ENCODE measurements at places on chromosomes 13 and 19. TPM values are rescaled to one million over a fixed set of nuclear protein-coding genes. Genes with fewer than 3 reads are reported as not detected.
A peak's percentile ranks its signal among the peaks of the same experiment; 100 is the strongest.

The RUVBL2 gene
- total RNA-seq, result 24.9 TPM

The ZNF221 gene
- 2.9 TPM for total RNA-seq

- no peaks in the 10 kb centered on the region for H3K36me3 ChIP-seq
- no peaks in the 10 kb centered on the region for H3K27me3 ChIP-seq
- no peak overlapping the region for H3K4me3 ChIP-seq
- no peak for DNase-seq
Observed at GRCh38 chr13:42561752-42562467, 12.0 kb upstream of the TNFSF11 start.

GRCh38 chr13:31898378-31899071 lies 133.0 kb upstream of the FRY start:
- H3K36me3 ChIP-seq, result no peaks in the 10 kb centered on the region
- no peak overlapping the region for H3K27ac ChIP-seq
- H3K4me1 ChIP-seq, result no peaks in the 10 kb centered on the region

GRCh38 chr19:29478578-29479565 lies 46.9 kb upstream of the VSTM2B start:
- no peak overlapping the region for H3K27ac ChIP-seq
- no peaks in the 10 kb centered on the region for H3K36me3 ChIP-seq
- no peaks in the 10 kb centered on the region for H3K4me1 ChIP-seq
- DNase-seq, result no peak

GRCh38 chr13:100828226-100828625 lies 153.6 kb upstream of the TMTC4 start:
- H3K27me3 ChIP-seq, result no peaks in the 10 kb centered on the region
- no peak for DNase-seq
- H3K36me3 ChIP-seq, result no peaks in the 10 kb centered on the region
- H3K27ac ChIP-seq, result no peak overlapping the region

DNA sequence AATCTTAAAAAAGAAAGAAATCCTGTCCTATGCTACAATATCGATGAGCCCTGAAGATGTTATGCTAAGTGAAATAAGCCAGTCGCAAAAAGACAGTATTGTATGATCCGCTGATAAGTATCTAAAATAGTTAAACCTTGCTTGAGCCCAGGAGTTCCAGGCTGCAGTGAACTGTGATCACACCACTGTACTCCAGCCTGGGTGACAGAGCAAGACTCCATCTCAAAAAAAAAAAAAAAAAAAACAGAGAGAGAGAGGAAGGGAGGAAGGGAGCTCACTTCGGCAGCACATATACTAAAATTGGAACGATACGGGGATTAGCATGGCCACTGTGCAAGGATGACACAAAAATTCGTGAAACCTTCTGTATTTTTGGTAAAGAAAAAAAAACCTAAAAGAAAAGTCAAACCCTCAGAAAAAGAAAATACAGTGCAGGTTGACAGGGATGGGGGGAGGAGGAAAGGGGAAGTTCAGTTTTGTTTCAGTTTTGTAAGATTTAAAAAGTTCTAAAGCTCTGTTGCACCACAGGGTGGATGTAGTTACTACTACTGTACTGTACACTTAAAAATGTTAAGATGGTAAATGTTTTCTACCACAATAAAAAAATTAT lies 8.4 kb downstream of the CLASRP start:
- peaks cover 6% of the 10 kb centered on the region for H3K36me3 ChIP-seq
- peaks cover 63% of the 10 kb centered on the region for H3K4me1 ChIP-seq
- H3K27ac ChIP-seq, result peak overlapping the region; percentile 83
- DNase-seq, result no peak

DNA sequence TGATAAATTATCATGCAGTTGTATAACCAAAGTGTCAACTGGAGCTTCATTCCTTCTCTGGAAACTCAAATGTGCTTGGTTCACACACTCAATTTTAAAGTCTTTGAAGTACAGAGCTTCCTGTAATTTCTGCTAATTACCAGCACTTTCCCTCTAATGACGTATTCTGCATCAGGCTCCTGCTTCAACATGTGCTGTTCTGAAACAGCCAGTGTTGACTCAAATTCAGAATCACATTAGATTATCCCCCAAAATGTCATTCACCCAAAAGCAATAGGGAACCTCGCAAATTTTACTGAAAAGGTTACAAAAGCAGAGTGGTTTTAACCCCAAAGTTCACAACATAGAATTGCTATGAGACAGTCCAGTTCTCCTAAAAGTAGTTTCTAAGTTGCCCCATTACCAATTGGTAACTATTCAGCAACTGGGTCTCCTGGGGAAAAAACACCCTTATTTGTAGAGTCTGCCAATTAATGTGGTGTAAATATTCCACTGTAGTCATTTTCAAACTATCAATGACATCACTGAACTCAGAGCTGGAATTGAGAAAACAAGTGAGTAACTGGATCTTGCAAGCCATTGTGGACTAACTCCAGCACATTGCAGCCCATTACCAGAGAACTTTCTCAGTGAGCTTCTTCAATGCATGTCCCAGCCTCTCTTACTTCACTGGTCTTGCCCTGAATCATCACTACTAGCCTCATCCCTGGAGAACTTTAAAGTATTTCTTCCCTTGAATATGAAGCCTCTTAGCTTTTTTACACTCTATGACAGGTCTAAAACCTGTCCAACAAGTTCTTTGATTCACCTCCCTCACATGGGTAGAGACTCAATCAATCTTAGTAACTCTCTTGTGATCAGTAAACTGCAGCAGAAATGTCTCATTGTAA lies 955.4 kb downstream of the EFNB2 start:
- no peaks in the 10 kb centered on the region for H3K36me3 ChIP-seq
- DNase-seq, result no peak
- H3K27ac ChIP-seq, result no peak overlapping the region
- H3K4me1 ChIP-seq, result no peaks in the 10 kb centered on the region

- no peaks in the 10 kb centered on the region for H3K4me1 ChIP-seq
- H3K4me3 ChIP-seq, result no peak overlapping the region
- H3K27ac ChIP-seq, result no peak overlapping the region
- H3K27me3 ChIP-seq, result no peaks in the 10 kb centered on the region
- H3K36me3 ChIP-seq, result peaks cover 26% of the 10 kb centered on the region
Observed at GRCh38 chr13:94590744-94591143, 5.2 kb downstream of the TGDS start.

DNA sequence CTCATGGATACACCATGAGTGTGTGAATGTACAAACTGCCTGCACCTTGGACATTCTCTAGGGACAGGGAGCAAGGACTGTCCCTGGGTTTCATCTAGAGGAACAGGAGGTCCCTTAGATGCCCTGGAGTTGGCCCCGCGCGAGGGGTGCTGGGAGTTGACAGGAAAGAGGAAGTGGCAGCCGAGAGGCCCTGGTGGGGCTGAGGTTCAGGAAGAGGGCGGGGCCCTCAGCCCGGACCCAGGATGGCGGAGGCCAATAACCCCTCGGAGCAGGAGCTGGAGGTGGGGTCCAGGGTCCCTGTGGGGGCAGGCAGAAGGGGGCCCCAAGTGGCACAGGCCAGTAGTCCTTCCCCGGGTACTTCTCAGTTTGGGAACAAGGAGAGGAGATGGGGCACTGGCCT lies 6.9 kb downstream of the PKN1 start:
- peak overlapping the region; percentile 47 for H3K27ac ChIP-seq
- DNase-seq, result peak; percentile 80
- H3K36me3 ChIP-seq, result peaks cover 25% of the 10 kb centered on the region
- peak overlapping the region; percentile 29 for H3K4me3 ChIP-seq
- no peaks in the 10 kb centered on the region for H3K4me1 ChIP-seq
- H3K27me3 ChIP-seq, result no peaks in the 10 kb centered on the region

DNA sequence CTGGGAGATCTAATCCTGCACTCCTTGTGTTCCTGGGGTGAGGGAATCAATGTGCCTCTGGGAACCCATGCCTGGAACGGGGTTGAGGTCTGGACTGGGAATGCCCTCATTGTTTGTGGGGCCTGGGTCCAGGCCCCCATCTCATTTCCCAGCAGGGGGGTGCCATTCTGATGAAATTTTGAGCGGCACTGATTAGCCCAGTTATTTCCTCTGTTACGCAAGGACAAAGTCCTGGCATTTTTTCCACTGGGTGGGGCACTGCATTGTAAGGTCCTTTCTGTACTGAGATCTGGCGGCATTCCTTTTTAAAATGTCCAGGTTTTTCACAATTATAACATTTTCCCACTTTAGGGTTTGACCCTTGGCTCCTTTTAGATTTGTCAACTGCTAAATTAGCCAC lies 14.8 kb downstream of the FPR3 start:
- no peak overlapping the region for H3K4me3 ChIP-seq
- no peak overlapping the region for H3K27ac ChIP-seq
- H3K4me1 ChIP-seq, result no peaks in the 10 kb centered on the region
- DNase-seq, result no peak

GRCh38 chr13:110023729-110024644 lies 237.6 kb upstream of the IRS2 start:
- H3K27ac ChIP-seq, result no peak overlapping the region
- no peaks in the 10 kb centered on the region for H3K4me1 ChIP-seq
- no peak for DNase-seq
- no peaks in the 10 kb centered on the region for H3K27me3 ChIP-seq
- H3K4me3 ChIP-seq, result no peak overlapping the region
- H3K36me3 ChIP-seq, result no peaks in the 10 kb centered on the region
